ENCODE measurements at places on chromosomes 2 and 18.
A peak's percentile ranks its signal among the peaks of the same experiment; 100 is the strongest.

GRCh38 chr2:98708396-98709186 lies 22.3 kb downstream of the MGAT4A start:
- DNase-seq: no peak

DNA sequence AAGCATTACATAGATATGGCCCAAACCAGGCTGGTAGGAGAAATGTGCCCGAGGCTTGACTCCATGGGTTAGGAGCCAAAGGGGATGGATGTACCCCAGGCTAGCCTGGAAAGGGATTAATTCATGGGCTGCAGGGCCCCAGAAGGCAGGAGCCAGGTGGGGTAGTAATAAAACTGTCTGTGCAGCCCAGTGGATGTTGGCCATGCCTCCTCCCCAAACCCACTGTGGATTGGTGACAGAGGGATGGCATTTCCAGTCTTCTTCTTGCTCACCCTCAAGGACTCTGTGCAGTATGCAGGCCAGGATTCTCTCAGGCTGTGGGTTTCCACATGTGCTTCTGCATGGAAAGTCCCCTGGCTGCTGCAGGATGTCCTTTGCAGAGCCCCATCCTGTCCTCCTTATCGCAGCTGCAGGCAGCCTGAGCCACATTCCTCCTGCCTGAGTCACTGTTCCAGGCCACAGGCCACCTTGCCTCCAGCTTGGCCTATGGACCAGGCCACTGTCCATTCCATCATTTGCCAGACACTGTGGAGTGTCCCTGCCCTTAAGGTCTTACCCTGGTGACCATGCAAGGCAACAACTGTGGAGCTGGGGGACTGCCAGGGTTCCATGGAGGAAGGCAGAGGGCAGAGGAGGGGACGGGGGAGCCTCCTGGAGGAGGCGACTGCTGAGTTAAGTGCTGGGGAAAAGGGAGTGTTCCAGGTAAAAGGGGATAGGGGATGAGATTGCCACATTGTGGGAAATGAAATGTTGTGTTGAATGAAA lies 38.9 kb downstream of the INO80C start:
- DNase-seq: peak; percentile 53

DNA sequence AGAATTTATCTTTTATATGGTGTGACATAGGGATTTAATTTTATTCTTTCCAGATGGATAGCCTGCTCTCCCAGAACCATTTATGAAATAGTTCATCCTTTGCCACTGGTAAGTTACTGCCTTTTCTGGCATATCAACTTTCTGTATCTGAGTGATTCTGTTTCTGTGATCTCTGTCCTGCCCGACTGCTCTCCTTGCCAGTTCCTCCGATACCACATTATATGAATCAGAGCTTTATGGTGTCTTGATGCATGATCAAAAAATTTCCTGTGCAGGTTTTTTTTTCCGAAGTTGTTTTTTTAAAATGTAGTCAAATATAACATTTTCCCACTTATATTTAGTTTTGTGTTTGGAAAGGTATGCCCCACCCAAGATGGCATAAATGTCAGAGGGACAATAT lies 242.5 kb downstream of the CYP26B1 start:
- peak; percentile 63 for DNase-seq

DNA sequence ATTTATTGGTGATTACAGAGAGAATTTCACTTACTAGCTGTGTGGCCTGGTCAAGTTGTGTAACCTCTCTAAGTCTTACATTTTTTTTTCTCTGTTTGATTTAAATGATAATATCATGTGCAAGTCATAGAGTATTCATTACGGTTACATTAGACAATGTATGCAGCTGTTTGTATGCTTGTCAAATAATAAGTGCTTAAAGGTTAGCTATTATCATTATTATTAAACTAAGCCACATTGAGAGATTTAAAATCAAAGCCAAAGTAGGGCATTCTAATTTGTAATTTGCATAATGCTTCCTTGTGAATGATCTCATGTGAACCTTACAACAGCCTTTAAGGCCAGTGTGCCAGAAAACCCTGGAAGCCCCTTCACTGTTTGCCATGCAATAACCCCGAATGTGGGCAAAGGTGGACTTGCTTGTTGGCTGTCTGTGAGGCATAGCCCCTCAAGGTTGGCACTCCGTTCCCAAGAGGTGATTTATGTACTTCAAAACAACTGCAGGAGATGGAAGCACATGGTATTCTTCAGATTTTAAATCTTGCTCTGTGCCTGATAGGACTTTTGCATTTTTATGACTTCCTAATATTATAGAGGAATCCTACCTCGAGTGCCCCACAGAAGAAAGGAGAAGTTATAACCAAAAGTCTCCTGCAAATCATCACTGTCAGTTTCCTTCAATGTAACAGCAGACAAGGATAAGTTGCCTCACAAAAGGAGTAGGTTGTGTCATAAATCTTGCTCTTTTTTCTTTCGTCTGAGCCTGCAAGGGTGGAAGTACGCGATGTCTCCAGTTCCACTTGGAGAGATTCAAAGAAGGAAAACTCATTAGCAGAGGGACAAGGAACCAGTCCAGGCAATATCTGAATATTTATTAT lies 272.0 kb downstream of the TGIF1 start:
- DNase-seq: no peak

GRCh38 chr18:23377669-23378301 lies 75.3 kb upstream of the RIOK3 start:
- DNase-seq: peak; percentile 87

- DNase-seq: peak; percentile 88
These were observed 428.1 kb downstream of the MEIS1 start for GRCh38 chr2:66862885-66863650.

GRCh38 chr2:19028587-19029375 lies 329.6 kb downstream of the OSR1 start:
- no peak for DNase-seq

- DNase-seq: no peak
These were observed 240.1 kb upstream of the MMADHC start for GRCh38 chr2:149827585-149828126.

DNA sequence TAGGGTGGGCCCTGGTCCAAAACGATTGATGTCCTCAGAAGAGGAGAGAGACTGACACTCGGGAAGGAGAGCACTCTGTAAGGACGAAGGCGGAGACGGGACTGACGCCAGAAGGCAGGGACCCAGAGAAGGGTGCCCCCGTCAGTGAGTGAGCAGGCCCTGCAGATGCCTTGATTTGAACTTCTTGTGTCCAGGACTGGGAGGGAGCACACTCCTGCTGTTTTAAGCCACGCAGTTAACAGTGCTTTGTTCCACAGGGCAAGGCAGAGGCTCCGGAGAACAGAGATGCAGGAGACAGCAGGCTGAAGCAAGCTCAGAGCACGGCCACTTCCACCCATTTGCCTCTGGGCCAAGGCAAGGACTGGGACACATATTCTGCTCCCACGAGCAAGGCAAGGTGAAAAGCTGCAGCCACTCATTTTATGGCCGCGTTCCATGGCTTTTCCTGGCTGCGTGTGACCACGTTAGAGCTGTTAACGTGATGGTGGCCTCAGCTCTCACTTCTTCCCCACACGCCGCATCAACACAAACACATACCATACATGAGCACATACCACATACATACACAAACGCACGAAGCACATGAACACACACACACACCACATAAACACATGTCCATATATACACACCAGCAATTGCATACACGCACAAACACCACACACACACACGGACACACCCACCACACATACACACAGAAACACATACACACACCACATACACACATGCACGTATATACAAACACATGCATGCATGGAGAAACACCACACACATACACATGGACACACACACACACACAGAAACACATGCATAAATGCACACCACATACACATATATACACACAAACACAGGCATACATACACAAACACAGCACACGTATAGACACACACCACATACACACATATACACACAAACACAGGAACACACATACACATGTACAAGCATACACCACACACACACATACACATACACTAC lies 521.0 kb upstream of the MYT1L start:
- no peak for DNase-seq

- DNase-seq: no peak
These were observed 7.1 kb upstream of the UPP2 start for GRCh38 chr2:158094487-158095092.

DNA sequence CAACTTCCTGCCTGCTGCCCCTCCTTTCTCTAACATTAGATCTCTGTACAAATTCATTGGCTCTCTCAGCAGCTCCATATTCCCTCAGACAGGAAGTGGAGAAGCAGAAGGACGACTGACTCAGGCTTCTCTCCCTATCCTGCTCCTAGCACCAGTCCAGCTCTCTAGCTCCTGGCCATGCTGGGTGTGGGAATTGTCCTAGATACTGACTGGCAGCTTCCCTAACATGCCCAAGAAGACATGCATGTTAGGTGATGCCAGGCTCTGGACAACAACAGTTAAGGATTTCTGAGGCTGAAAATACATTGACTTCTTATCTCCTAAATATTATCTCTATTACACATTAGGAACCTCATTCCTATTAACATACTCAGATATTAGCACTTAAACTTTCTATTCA lies 292.9 kb downstream of the IKZF2 start:
- DNase-seq: peak; percentile 2

DNA sequence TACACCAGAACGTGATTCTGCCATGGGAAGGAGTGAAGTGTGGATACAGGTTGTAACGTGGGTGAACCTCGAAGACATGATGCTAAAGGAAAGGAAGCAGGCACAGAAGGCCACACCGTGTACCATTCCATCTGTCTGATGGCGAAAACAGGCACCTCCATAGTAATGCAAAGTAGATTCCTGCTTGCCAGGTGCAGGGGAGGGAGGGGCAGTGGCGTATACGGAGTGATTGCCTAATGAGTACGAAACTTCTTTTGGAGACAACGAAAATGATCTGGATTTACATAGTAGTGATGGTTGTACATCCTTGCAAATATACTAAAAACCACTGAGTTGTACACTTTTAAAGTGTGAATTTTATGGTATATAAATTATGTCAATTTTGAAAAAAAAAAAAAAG lies 106.7 kb downstream of the GBX2 start:
- DNase-seq: no peak

- no peak for DNase-seq
These were observed 1.7 kb downstream of the INPP5D start for GRCh38 chr2:233061591-233062450.

GRCh38 chr2:207051385-207051965 lies 112.2 kb downstream of the CPO start:
- peak; percentile 83 for DNase-seq

GRCh38 chr2:85905187-85905666 lies 16.4 kb upstream of the ST3GAL5 start:
- peak; percentile 74 for DNase-seq
